ENCODE measurements at places on chromosomes 2 and 18. TPM values are rescaled to one million over a fixed set of nuclear protein-coding genes. Genes with fewer than 3 reads are reported as not detected.

- DNase-seq = no peak
Observed at GRCh38 chr18:26875040-26875654, 9.6 kb upstream of the AQP4 start.

DNA sequence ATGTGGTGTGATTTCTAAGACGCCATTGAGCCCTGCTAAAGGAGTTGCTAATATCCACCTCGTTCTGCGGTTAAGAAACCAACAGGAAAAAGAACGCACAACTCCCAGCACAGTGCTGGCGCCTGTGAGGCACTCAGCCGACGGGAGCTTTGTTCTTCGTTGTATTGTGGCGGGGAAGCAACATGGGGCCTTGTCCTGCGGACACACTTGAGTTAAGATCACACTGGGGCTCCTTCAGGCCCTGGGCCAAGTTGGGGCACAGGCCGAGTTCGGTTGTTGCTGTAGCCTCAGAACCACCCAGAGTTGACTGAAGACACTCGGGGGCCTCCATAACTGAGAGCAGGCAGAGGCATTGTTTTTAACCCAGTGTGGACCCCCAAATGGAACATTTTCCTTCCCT, 30.6 kb upstream of the CD8A start:
- DNase-seq = no peak

DNA sequence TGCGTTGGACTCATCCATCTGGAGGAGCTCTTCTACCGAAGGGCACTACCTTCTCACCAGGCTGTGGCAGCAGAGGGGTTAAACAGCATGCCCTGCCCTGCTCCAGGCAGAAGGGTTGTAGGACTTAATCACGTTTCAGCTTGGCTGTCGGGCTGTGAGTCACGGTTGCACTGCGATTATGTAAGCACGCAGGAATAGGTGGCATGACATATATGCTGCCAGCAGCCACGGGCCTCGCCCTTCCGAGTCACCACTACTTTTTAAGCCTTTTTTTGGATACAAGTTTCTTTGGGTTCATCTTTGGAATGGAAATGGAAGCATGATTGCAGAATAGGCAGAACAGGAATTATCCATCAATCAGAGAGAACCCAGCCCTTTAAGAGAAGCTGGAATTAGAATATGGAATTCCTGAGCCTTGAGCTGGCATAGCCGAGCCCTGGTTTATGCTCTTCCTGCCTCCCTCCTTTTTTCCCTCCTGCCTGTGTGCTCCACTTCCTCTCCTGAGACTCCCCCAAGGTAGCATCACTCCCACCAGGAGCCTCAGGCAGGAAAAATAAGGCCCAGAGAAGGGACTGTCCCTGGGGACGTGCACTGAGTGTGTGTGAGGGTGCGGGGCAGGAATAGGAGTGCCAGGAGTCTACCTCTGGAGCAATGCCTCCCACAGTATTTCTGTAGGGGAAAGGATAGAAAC, 86.8 kb downstream of the SEMA4F start:
- no peak for DNase-seq

- DNase-seq = no peak
Observed at GRCh38 chr2:27897717-27898116, 7.2 kb downstream of the BABAM2 start.

The SEPTIN10 gene
- 12.3 TPM for total RNA-seq

The ATOH8 gene
- 25.8 TPM for total RNA-seq

DNA sequence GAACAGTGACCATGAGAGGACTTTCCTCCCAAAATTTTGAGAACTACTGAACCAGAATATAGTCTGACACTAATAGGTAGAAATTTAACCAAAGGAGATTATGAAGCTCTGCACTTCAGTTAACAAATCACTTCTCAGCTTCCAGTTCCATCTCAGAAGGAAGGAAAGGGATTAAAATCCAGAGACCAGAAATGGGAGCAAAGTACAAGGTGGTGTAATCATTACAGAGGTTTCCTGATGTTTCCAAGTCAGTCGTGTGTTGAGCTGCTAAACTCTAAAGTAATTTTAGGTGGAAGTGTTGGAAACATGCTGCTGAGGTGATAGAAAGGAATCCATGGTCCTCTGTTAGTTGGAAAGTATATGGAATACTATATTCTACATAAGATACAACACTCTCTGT, 10.8 kb downstream of the TYMS start:
- no peak for DNase-seq

DNA sequence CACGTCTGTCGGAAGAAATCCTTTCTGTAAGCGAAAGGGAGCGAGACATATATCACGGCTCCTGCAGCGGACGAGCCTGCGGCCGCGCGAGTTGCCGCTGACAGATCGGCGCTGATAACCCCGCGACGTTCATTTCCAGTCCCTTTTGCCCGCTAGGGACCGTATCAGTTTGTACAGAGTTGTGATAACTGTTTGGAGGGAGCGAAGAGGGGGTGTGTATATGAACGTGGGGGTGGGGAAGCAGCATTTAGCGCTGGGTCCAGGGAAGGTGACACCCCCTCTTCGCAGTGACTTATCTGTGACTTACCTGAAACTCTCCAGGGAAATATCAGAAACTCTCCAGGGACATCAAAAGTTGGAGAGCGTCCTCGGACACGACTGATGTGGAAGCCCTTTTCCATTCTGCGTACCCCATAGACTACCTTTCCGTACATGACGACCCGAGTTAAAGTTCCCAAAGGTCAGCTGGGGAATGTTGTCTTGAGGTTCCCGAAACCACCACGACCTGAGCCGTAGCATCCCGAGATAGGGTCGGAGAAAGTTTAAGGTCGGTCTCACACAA, 948 bp upstream of the GATA6 start:
- DNase-seq = no peak

- DNase-seq = no peak
Observed at GRCh38 chr2:9538000-9538507, 17.6 kb downstream of the ADAM17 start.

GRCh38 chr2:78431241-78431640, 594.3 kb upstream of the REG3G start:
- no peak for DNase-seq

DNA sequence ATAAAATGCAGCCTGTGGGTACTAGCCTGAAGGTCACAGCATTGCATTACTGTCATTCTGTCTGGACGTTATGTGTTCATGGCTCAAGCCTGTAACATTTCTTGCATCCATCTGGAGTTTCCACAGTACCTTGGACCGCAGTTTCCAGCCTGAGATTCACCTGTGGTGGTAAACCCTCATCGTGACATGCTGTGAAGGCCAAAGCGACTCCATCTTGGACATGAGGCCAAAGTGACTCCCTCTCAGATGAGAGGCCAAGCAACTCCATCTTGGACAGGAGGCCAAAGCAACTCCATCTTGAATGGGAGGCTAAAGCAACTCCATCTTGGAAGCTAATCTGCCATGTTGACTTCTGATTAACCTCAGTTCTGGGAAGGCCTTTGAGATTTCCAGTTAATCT, 257.7 kb upstream of the MYT1L start:
- no peak for DNase-seq

GRCh38 chr2:60735496-60736250, 20.4 kb upstream of the PAPOLG start:
- DNase-seq = no peak

DNA sequence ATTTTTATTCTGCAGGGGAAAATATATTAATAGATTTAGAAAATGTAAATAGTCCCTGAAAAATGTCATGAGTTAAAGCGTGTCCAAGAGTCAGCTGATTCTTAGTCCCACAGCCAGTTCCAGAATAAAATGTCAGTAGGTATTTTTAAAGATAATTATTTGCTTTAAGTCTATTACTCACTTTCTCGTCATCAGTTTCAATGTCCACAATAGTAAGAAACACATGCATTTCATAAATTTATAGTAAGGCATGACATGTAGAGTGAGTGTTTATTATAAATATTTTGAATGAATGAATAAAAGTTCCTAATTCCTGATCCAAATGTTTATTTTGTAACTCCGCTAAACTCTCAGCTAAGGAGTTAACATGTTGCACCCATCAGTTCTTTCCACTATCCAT, 1044.0 kb upstream of the PIK3C3 start:
- no peak for DNase-seq

The NPHP1 gene
- total RNA-seq = 12.2 TPM

DNA sequence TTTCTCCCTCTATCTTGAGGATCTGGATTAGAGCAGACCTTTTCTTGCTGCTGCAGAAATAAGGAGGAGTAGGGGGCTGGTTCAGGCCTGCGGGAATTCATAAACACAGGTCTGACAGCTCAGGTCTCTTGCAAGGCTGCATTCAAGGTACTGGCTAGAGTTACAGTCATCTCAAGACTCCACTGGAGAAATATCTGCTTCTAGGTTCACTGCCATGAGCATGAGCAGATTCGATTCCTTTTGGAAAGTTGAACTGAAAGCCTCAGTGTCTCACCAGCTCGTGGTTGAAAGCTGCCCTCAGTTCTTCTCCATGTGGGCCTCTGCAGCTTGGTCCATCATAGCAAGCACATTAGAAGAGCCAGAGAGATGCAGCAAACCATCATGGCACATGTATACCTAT, 124.4 kb upstream of the SETBP1 start:
- no peak for DNase-seq

GRCh38 chr2:47631306-47631705, 151.6 kb upstream of the MSH6 start:
- no peak for DNase-seq

Measured in G401 (cell line).